ENCODE measurements at places on chromosomes 11 and 22.

DNA sequence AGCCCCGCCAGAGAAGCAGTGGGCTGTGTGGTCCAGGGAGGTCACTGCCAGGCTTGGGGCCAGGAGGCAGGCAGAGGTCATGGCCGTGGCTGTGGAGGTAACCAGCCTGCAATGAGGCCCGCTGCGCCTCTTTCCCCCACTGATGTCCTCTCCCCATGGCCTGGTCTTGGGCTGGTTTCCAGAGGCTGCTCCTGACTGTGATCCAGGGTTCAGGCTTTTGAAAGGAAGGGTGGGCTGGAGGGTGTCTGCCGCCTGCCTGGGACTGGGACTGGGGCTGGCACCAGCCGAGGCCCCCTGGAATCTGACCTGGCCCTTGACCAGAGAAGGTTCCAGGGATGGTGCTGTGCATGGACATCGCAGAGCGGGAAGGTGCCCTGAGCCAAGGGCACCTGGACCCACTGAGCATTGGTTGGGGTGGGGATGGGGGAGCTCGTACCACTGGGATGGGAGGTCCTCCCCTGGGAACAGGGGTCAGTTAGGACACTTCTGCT lies 59.6 kb upstream of the THY1 start:
- DNase-seq: no peak

DNA sequence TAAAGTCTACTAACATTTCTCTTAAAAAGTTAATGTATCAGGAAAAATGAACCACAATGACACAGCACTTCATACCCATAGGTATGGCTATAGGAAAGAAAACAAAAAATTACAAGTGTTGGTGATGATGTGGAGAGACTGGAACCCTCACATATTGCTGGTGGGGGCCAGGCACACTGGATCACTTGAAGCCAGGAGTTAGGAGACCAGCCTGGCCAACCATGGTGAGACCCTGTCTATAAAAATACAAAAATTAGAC lies 26.7 kb downstream of the TCF20 start:
- no peak for DNase-seq

DNA sequence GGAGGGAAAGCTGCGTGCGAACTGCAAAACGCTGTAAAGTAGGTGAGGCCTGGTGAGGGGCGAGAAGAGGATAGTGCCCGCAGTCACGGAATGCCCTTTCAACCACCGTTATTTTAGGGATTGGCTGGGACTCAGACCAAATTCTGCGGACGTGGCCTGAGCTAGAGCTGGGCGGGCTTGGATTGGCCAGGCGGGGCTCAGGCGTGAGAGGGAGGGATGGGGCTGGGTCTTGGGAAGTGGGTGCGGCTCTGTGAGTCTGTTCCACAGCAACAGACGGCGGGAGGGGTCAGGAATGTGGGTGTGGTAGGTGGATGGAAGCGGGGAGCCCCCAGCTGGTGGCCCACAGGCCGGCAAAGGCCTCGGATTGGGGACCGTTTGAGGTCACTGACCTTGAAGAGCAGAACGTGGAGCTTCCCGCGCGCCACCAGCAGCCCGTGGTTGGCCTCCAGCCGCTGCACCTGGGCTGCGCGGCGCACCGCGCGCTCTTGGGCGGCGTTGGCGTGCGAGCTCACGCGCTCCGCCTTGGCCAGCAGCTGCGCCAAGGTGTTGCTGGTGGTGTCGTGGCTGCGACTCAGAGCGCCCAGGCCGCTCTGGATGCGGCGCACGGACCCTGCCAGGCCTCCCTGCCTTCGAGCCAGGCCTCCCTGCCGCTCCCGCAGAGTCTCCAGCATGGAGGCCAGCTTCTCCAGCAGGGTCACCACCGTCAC lies 444 bp downstream of the CAVIN3 start:
- DNase-seq: no peak

DNA sequence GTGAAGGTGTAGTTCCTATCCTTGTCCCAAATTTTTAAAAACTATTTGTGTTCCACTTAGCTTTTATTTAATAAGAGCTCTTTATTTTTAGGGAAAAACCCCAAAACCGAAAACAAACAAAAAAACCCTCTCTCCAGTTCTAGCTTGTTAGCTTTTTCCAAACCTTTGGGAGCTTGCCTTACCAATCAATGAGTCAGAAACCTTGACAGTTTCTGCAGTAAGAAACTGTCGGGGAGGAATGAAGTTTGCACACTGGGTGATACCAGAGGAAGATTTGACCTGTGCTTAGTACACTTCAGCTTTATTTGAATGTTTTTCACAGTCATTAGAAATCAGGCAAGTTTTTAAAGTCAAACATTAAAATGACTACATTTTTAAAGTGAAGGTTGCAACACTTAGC lies 105.0 kb downstream of the FAT3 start:
- no peak for DNase-seq

- DNase-seq: no peak
These were observed 725.5 kb downstream of the METTL15 start for GRCh38 chr11:28833670-28834069.

DNA sequence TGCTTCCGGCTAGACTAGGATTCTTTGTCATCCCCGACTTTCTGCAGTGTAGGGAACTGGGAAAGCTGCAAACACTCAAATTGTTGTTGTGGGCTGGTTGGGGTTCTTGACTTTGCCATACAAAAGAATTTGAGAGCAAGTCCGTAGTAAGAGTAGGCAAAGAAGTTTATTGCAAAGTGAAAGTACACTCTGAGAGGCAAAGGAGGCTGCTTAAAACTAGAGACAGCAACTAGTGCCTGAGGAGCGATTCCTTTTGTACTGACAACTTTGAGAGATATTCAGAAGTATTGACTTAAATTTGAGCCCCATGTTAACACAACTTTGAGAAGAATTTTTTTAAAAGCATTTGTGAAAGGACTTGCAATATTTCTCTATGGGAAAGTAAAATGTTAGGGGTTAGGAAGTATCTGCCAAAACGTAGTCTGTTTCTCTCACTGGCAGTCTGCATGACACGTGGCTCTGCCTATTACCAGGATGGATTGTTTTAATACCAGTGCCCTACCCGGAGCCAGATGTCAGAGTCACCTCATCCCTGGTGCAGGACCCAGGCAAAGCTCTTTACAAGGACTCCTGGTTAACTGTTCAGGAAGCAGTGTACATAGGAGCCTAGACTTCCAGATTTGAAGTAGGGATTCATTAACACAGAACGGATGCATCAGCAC lies 85.0 kb upstream of the CLPB start:
- no peak for DNase-seq

DNA sequence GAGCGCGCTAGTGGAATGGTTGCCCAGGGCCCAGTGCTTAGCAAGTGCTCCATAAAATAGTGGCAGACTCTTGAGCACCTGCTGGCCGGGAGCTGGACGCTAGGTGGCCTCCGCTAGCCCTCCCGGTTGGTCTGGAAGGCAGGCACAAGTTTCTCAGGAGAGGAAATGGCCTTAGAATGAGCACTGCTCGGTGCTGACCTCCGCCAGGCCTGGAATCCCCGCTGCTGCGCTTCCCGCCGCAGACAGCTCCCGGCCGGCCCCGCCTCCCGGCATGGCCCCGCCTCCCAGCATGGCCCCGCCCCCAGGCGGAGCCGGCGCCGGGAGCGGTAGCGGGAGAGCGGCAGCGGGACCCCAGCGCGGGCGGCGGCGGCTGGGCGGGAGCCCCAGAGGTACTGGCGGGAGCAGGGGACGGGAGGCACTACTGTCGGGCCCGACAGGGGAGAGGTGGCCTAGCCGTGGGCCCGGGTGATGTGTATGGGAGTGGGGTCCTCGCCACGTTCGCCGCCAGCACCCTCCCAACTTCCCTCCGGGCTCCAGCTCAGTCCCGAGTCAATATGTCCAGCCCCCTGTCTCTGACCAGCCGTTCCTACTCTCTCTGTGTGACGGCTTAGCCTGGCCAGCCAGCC lies at the start of gene SIPA1:
SIPA1 (plus strand) TSS at position 308 of the 626 bp plus-strand sequence. CDS start 2,821 bp downstream, outside the sequence.
- peak; percentile 88 for DNase-seq

- DNase-seq: no peak
These were observed 18.5 kb downstream of the KRTAP5-5 start for GRCh38 chr11:1647901-1648652.

DNA sequence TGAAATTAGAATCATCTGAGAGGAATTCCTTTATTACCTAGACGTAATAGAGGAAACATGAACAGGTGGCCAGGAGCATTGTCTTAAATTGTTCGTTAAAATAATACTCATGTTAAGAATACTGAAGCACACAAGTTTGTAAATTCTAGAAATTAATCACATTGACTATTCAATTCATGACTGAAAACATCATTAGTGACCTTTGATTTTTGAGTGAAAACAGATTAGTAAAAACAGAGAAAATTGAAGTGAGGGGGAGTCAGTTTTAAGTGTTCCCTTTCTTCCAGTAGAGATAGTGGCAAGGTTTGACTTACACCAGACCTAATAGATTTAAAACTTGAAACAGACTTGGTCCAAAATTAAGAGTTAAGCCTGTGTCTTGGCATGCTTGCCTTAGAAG lies 1.4 kb downstream of the ZFP91 start:
- DNase-seq: no peak

DNA sequence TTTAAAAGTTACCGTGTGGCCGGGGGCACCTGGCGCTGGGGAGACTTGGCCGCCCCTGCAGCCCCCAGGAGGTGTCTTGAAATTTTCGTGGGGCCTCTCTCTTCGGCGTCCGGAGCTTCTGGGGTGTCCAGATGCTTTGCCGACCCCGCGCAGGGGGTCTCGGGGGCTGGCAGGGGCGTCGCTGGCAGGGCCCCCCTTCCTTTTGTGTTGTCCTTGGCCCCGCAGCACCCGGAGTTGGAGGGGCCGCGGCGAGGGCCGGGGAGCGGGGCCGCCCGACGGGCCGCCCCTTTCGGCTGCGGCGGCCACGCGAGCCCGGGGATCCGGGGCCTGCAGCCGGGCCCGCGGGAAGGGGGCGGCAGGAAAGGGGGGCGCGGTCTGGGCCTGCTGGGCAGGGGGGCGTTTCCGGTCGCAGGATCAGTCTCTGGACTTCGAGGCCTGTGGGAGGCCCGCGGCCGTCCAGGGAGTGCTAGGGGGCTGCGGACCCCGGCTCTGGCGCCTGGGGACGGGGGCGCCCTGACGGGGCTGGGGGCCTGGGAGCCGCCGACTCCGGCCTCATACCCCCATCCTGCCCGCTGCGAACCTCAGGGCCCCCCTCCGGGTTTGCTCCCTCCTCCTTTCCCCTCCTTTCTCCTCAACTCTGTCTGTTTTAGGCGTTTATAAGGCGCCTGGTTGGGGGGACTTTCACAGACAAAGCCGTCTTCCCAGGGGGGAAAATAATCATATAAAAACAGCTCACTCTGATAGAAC lies 869 bp downstream of the ZC3H7B start:
- peak; percentile 20 for DNase-seq

- DNase-seq: no peak
These were observed 10.3 kb upstream of the PNPLA5 start for GRCh38 chr22:43901976-43902643.

- DNase-seq: no peak
These were observed 13.8 kb upstream of the PVALB start for GRCh38 chr22:36830601-36831000.

- DNase-seq: no peak
These were observed 4.6 kb downstream of the TMEM9B start for GRCh38 chr11:8959546-8960166.

- no peak for DNase-seq
These were observed 150.2 kb downstream of the TYR start for GRCh38 chr11:89327885-89328284.

- no peak for DNase-seq
These were observed 27.0 kb upstream of the TREH start for GRCh38 chr11:118706546-118706825.

GRCh38 chr22:46293577-46294260 lies 3.0 kb upstream of the GTSE1 start:
- peak; percentile 42 for DNase-seq

- no peak for DNase-seq
These were observed 23.1 kb downstream of the TTC17 start for GRCh38 chr11:43381802-43382201.

DNA sequence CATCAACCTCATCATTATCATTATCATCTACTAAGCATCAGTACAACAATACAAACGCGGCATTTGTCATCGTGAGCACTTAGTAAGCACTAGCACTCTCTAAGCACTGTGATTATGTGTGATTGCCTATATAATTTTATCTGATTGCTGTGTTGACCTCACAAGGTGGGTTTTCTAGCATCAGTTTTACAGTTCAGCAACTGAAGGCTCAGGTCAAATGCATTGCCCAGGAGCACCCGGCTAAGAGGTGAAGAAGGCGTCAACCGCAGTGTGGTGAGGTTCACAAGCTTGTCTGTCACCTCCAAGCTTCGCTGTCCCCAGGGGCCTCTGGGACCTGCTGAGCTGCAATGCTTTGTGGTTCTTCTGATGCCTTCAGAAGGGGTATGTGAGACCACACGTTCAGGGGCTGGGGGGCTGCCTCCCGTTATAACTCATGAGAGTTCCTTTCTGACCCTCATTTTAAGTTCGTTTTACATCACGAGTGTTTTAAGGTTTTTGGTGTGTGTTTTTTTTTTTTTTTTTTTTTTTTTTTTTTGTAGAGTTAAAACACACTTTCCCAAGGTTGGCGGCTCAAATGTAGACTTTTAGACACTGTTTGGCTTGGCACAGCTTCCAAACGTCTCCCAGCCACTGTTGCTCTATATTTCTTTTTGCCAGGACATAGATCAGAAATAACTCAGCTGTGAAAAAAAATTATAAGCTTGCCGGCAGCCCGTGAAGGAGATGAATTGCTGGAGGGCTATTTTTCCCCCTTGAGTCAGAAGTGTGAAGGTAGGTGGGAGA lies 33.8 kb upstream of the SCUBE1 start:
- peak; percentile 69 for DNase-seq

DNA sequence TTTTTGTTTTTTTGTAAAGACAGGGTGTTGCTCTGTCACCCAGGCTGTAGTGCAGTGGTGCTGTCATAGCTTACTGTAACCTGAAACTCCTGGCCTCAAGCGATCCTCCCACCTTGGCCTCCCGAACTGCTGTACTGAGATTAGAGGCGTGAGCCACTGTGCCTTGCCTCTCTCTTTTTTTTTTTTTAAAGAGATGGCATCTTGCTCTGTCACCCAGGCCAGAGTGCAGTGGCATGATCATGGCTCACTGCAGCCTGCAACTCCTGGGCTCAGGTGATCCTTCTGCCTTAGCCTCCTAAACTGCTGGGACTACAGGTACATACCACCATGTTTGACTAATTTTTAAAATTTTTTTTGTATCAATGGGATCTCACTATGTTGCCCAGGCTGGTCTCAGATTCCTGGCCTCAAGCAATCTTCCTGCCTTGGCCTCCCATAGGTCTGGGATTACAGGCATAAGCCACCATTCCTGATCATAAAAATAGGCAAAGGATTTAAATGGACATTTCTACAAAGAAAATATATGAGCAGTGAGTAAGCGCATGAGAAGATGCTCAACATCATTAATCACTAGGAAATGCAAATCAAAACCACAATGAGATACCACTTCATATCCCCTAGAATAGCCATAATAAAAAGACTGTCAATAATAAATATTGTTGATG lies 17.3 kb upstream of the CLNS1A start:
- no peak for DNase-seq

DNA sequence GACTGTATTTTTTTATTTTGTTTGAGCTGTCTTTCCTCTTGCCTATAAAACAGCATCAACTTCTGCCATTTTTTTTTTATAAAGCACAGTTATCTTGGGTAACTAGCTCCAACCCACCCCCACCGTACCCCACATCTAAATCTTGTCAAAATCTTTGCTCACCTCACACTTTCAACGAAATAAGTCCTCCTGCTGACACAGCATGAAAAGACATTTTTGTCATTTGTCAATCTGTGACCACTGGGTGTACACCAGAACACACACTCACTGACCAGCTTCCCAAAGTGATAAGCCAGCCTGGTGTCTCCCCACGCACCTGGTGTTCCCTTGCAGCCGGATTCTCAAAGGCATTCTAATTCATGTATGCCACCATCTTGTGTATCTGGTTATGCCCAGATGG lies 1.7 kb upstream of the TECTA start:
- DNase-seq: no peak
